ENCODE measurements at places on chromosomes 5 and 9.

DNA sequence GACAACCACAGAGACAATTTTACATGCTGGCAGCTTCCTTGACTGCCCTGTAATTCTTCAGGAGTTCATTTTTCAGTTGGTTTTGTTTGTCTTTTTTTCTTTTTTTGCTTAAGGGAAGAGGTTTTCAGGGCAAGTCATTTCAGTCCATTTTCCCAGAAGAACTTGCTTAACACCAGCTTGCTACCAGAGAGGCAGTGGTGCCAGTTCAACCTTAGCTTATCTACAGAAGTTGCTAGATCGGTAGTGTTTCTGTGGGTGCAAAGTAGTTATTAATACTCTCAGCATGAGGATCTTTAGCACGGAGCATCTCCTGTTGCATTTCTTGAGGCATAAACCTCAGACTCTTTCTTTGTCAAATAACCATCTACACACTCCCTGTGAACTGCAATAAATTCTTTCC is 1.1 kb downstream of the SPEF2 start:
- DNase-seq = no peak

DNA sequence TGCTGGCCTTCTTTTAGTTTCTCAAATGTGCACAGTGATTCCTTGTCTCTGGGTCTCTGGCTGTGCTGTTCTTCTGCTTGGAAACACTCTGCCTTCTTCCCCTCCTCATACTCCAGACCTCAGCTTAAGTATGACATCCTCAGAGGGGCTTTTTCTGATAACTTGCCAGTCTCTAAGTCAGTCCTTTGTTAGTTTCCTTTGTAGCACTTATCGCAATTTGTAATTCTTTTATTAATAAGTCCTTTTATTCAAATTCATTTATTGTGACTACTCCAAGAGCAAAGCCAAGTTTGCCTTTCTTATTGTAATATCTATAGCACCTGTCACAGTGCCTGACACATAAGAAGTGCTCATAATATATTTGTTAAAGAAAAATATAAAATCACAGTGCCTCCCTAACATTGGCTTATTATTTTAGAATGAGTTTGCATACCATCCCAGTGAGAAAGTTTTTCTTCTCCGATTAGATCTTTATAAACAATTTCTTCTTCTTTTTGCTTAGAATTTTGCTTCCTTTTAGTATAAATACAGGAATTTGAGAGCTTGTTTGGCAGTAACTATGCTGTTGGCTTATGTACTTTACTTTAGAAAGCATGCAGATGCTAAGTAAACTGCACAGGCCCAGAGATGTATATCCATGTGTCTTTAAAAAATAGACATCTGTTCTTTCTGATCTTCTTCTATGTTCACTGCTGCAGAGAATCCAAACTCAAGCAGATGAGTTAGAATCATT is 198.0 kb downstream of the GAS1 start:
- no peak for DNase-seq

DNA sequence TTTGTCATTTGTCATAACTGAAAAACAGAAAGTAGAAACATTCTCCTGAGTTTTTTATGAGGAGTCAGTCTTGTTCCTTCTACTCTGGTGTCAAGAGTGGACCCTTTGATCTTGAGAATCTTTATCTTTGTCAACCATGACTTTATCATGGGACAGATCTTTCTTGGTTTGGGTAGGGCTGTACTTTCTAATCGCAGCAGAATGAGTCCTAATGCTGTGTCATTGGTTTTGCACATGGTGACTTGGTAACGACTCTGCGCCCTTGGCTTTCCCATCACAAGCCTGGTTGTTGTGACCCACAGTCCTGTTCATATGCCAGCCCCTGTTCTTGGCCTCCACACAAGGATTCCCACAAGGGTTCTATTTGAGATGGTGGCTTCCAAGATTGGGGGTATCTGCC is 45.6 kb downstream of the AOPEP start:
- no peak for DNase-seq

DNA sequence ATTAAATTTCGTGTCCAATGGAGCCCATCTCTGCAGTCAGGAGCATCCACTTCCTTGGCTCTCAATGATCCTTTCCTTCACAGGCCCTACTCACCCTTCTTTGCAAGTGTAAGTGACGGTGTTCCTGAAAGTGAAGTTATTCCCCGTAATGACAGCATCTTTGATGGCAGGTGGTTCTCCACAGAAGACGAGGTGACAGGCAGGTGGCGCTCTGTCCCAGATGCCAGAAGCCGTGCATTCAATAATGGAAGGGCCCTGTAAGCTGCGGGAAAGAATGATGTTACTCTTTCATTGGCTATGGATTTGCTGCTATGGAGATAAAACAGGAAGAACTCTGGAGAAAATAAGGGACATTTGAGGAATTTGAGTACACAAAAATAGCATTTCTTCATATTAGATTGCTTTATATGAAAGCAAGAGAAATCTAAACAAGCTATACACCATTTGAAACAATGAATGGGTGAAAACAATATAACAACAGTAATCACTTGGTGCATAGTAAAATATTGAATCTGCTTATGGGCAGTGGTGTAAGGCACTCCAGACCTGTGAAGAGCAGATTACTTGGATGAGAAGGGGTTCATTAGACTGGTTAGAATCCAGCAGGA is 89.9 kb upstream of the TXNDC8 start:
- no peak for DNase-seq

DNA sequence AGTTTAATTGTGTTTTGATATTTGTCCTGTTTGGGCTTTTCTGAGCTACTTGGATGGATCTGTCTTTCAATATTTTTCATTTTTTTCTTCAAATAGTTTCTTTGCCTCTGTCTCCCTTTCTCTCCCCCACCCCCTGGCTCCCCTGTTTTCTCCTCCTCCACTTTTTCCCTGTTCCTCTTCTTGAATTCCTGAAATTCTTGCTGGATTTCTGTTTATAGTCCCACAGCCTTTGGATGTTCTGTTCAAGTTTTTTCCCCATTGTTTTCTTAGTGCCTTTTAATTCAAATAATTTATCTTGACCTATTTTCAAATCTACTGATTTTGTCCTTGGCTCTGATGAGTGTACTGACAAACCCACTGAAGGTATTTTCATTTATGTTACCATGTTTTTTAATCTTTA is 113.0 kb downstream of the VPS13A start:
- no peak for DNase-seq

DNA sequence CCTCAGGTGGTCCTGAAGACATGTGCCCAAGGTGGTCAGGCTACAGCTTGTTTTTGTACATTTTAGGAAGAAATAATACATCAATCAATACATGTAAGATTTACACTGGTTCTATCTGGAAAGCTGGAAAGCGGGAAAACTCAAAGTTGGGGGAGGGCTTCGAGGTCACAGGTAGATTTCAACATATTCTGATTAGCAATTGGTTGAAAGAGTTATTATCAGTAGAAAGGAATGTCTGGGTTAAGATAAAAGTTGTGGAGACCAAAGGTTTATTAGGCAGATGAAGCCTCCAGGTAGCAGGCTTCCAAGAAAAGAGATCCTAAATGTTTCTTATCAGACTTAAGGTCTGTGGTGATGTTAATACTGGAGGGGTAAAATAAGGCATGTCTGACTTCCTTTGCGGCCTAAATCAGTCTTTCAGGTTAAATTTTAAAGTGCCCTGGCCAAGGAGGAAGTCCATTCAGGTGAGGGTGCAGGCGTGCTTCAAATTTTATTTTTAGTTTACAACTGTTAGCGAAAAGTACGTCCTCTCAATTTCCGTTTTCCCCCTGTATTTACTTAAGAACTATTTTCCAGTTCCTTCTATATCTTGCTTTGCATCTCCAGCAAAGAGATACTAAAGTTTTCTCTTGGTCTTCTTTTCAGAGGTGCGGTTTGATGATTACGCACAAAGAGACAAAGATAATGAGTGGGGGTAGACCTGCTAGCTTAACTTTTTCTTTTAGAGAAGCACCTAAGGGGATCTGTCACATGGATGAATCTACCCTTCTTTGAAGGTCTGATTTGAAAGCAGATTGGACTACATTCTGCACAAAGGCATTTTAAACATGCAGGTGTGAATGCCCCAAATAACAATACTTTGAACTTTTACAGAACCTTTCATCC is 578.6 kb downstream of the RAB3C start:
- DNase-seq = no peak

DNA sequence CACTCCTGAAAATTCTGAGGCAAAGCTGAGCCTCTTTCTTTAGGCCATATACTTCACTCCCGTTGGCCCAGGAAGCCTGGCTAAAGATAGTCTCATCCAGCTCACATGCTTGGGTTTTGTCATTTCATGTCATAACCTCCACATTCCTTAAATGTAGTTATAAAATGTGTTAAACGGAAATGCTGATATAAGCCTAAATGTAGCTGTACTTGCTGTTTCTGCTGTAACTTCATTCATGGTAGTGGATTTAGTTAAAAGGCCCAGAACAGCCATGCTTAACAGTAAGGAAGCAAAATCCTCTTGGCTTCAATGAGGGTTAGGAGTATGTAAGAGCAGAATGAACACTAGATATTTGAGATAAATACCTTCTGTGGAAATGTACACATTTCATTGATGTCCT is 135.8 kb upstream of the TMEM161B start:
- no peak for DNase-seq

DNA sequence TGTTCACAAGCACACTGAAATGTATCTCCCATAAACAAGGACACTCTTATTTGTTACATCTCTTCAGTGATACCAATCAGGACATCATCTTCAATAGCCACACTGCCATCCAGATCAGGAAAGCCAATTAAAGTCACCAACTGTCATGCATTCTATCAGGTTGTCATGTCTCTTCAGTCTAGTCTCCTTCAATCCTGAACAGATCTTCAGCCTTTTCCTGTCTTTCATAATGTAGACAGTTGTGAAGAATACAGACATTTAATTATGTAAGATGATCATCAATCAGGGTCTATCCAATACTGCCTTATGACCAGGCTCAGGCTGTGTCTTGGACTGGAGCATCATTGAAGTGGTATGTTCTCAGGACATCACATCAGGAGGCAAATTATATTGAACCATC is 419.8 kb upstream of the SMC2 start:
- DNase-seq = no peak

GRCh38 chr5:1834721-1835429 is 33.7 kb downstream of the NDUFS6 start:
- no peak for DNase-seq

DNA sequence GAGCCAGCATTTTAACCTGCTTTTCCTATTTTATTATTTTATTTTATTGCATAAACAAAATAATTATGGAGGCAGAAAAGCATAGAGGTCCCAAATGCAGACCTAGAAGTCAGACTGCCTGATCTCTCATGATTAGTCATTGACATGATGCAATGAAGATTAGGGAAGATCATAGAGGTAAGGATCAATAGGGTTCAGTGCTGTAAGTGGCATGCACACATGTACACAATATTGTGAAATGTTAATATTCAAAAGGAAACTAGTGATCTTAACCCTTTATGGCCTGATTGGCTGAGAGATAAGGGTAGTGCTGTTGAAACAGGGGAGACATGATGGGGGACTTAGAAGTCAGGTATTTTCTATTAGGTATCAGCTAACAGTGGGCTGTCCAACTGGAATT is 1.1 kb upstream of the FRRS1L start:
- DNase-seq = no peak

- no peak for DNase-seq
Observed at GRCh38 chr9:136858452-136858843, 6.3 kb downstream of the MAMDC4 start.

DNA sequence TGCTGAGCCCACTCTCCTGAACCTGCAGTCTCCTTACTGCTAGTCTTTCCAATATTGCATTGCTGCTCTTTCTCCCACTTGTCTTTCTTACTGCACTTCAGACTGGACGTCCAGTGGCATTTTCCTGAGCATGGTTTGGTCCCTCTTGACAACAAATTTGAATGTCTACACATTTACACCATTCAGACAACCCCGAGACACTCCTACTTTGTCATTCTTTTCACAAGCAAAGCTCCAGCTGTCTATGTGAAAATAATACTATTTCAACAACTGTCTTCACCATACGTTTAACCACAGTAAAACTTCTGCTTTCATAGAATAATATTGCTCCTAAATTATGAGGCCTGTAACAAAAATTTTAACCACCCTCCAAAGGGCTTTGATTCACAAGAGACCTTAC is 10.4 kb upstream of the APTX start:
- DNase-seq = no peak

GRCh38 chr9:10678010-10678409 is 65.2 kb upstream of the PTPRD start:
- no peak for DNase-seq

DNA sequence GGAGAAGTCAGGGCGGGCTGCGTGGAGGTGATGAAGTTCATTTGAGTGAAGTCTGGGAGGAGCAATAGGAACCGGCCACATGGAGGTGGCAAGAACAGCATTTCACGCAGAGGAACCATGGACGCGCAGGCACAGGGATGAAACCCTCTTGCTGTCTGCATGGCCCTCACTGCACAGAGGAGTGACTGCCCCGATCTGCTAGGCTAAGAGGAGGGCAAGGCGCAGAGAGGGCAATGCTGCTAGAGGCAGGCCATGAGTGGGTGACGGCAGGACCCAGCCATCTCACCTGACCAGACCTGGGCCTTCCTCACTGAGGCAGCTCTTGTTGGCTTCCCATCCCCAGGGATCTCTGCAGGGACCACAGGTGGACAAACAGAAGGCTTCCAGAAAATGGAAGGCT is 90.3 kb downstream of the BARX1 start:
- no peak for DNase-seq

DNA sequence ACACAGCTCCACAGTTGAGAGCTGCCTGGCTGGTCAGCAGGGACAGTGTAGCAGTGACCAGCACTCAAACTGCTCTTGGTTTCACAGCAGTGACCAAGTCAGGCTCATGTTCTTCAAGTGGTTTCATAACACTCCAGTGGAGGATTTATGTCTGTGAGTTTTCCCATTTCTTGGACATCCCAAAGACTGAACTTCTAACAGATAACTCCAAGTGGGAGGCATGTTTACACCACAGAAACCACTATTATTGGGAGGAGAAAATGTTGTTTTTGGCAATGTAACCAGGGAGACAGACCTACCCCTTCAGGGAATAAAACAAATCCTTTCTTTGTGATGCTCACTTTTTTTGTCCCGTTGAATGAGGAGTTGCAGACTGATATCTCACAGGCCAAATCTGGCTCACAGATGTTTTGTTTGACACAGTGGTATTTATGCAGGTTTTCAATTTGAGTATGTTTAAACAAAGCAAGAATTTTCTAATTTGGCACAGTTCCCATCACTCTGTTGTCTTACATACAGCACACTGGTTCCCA is 141.5 kb downstream of the RMI1 start:
- no peak for DNase-seq

DNA sequence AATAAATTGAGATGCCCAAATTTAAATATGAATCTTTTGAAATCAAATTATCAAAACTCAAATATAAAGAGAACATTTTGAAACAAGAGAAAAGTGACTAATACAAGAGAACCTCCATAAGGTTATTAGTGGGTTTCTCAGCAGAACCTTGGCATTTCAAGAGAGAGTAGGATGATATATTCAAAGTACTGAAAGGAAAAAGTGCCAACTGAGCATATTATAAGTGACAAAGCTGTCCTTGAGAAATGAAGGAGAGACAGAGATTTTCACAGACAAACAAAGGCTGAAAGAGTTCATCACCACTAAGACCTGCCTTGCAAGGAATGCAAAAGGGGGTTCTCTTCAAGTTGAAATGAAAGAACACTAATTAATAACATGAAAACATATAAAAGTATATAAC is 366.0 kb downstream of the HINT1 start:
- no peak for DNase-seq

Measured in DMS79 treated with DMSO at 0.1 percent for 48 hours (cell line).